Caki2 (cell line): ENCODE measurements at places on chromosomes 11 and 22.
A peak's percentile ranks its signal among the peaks of the same experiment; 100 is the strongest.

- DNase-seq = no peak
Observed at GRCh38 chr22:36339171-36340065, 48.3 kb downstream of the MYH9 start.

DNA sequence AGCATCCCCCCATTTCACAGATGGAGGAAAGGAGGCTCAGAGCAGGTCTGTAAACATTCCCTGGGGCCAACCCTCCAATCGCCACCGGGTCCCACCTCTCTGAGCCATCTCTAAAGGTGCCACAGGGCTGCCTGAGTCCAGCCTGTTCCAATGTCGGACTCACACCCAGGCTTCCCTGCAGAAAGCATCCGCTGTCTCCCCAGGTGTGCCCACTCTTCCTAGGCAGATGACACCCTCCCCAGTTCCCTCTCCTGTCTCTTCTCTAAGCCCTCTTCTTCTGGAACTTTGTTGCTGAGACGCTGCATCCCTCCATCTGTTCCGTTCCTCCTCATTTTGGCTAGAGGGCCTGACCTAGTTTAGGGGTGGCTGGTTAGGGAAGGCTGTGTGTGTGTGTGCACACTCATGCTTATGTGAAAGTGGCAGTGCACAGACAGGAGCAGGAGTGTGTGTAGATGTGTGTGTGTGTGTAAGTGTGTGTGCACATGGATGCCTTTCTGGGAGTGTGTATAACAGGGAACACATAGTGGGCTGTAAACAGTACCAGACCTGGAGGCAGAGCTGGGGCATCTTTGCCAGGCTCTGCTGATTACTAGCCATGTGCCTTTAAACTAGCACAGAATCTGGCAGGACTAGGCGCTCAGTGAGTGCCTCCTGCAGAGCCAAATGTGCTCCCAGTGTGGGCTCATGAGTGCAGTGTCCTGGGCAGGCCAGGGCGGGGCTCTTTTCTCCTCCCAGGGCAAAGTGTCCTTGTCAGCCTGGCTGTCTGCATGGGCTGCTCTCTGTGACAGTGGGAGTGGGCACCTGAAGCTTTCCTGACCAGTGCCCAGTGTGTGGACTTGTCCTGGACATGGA, 77.3 kb upstream of the NECTIN1 start:
- DNase-seq = no peak

DNA sequence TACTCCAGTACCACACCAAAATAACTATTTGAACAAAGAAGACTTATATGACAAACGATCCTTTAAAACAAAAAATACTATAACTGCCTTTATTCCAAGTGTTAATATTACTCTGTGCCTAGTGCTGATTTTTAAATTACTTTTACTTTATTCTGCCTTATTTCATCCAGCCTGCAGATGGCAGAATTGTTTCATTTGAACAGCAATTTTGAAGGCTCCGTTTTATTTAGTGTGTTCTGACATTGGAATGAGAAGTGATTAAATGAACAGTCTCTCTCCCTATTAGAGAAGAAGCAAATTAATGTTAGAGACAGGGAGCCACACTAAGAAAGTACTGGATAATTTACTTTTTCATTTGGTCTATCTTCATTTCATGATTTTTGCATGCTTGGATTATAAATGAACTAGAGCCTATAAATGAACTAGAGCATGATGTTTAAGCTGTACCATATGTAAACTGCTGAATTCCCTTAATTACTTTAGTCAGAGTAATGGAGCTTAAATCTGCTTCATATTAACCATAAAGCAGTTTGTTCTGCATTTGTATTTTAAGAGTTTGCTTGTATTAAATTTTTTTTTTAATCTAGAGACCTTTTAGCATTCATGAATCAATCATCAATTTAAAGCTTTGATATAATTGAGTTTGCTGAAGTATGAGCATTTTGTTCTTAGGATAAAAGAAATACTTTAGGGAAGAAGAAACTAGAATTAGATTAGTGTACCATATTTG, 9.8 kb downstream of the PDHX start:
- peak; percentile 24 for DNase-seq

GRCh38 chr11:86577644-86578636, 94.5 kb downstream of the ME3 start:
- peak; percentile 91 for DNase-seq

- no peak for DNase-seq
Observed at GRCh38 chr22:44298406-44299091, 14.2 kb downstream of the SHISAL1 start.

DNA sequence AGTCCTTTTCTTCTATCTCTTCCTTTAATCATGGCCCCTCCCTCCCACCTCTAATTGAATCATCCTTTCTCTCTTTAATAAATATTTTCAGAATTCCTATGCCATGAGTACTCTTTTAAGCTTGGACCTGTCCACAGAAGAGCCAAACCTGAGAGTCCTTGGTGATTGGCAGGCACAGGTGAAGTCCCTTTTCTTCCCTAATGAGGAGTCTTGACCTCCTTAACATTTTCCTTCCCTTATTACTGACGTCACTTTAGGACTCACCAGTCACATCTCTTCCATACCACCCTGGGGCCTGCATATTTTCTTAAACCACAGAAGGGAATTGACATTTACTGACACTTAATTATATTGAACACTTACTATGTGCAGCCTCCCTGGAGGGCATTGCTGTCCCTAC, 41.0 kb upstream of the RASSF10 start:
- DNase-seq = peak; percentile 79

- DNase-seq = no peak
Observed at GRCh38 chr11:87022254-87022653, 15.5 kb upstream of the TMEM135 start.

GRCh38 chr22:37609240-37610152, 862 bp downstream of the GGA1 start:
- no peak for DNase-seq

DNA sequence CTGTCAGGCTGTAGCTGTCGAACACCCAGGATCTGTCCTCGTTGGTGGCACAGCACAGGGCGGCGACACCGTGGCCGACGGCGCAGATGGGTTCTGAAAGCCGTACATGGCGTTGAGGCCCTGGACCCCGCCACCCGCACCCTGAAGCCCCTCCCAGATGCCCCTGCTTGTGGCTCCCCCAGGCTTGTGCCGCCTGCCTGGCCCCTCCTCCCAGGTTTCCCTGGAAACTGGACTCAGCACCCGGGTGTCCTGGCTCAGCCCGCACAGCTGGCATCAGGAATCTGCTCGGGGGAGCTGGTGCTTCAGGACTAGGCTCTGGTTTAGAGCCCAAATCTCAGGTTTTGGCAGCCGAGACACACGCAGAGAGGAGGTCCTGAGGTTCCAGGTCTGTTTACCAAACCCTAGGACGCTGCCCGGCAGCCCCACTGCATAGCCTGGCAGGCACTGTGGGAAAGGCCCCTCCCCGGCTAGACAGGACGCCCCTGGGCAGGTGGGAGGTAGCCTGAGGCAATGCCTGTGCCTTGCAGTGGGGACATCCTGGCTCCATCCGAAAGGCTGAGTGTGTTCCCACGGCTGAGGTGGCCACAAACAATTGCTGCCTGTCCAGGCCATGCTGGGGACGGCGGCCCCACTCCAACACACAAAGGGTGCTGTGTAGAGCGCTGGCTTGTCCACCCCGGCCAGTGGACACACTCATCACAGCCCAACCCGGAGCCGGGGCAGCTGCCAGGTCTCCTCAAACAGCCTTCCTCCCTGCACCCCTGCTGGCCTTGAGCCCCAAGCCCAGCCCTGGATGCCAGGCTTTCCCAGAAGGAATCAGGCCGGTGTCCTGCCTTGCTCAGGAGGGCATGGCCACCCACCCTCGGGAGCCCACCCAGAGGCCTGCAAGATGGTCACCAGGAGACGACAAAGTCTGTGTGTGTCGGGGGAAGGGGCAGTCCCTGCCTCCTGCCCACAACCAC, 4.6 kb downstream of the GATD1 start:
- no peak for DNase-seq
